Ovary (tissue), 10 donors: ENCODE measurements at places on chromosomes 1 and 21.

DNA sequence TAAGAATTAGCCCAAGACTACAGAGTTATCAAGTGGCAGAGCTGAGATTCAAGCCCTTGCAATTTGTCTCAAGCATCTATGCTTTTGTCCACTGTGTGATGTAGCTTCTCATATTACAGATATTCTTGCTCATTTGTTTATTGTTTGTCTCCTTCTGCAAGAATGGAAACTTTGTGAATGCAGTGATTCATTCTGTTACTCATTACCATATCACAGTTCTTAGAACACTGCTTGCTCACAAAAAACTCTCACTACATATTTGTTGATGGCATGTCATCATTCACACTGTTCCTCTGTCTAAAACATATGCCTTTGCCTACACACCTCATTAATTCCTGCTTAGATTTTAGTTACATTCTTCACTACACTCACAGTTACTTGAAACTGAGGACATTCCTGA is 1198.9 kb downstream of the PLA2G4A start:
- DNase-seq, result no peak

GRCh38 chr1:205492774-205493173 is 11.7 kb upstream of the CDK18 start:
- DNase-seq, result no peak

- no peak for DNase-seq
Measured at GRCh38 chr1:187665483-187665882, 836.7 kb downstream of the PLA2G4A start.

- DNase-seq, result no peak
Measured at GRCh38 chr1:2596530-2597333, 10.2 kb downstream of the PRXL2B start.

GRCh38 chr1:84171481-84171880 is 27.4 kb downstream of the PRKACB start:
- DNase-seq, result no peak

DNA sequence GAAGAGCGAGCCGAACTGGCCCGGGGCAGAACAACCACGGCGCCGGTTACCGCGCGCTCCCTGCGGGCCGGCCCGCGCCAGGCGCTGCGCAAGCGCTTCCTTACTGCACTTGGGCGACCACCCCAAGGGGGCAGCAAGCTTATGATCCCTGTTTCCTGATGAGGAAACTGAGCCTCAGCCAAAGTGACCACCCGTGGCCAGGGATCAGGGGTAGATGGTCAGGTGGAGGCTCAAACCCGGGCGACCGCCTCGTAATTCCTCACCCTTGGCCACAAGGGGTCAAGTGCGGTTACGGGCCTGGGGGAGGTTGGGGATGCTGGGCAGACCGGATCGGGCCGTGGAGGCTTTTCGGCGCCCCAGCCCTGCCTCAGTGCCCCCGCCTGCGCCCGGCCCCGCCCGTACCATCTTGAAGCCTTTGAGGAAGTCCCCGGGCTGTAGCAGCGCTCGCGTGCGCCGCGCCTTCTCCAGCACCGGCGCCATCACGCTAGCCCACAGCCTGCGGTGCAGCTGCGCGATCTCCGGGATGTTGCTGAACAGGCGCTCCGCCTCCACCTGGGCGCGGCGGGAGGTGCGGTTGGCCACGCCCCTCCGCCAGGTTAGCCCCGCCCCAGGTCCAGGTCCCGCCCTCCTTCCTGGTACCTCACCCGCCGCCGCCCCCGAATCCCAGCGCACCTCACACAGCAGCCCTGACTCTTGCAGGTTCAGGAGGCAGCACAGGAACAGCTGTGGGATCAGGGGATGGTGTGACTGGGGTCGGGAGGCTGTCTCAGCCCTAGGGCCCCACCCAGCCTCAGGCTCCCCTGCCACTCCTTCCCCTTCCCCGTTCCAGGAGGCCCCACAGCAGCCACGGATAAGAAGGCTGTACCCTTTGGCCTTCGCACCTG is 5.4 kb upstream of the TNFRSF25 start:
- no peak for DNase-seq

- DNase-seq, result no peak
Measured at GRCh38 chr1:229440851-229441537, 7.1 kb upstream of the ACTA1 start.

GRCh38 chr1:232667094-232667777 is 37.3 kb upstream of the SIPA1L2 start:
- DNase-seq, result no peak

- no peak for DNase-seq
Measured at GRCh38 chr1:29113413-29114117, 10.1 kb downstream of the TMEM200B start.

GRCh38 chr1:203450479-203451149 is 25.0 kb upstream of the PRELP start:
- no peak for DNase-seq

GRCh38 chr1:155969377-155969791 is 9.0 kb downstream of the ARHGEF2 start:
- no peak for DNase-seq

GRCh38 chr1:159933347-159933746 is 8.0 kb upstream of the TAGLN2 start:
- no peak for DNase-seq

DNA sequence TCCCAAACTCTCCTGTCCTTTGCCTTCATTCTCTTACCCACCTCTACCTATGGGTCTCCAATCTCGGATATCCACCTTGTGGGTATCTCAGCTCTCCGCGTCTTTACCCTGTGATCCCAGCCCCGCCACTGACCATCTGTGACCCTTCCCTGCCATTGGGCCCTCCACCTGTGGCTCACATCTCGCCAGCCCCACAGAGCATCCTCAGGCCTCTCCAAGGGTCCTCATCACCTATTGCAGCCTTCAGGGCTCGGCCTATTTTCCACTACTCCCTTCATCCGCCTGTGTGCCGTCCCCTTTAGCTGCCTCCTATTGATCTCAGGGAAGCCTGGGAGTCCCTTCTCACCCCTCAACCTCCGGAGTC is 11.1 kb downstream of the BCAN start:
- DNase-seq, result no peak

DNA sequence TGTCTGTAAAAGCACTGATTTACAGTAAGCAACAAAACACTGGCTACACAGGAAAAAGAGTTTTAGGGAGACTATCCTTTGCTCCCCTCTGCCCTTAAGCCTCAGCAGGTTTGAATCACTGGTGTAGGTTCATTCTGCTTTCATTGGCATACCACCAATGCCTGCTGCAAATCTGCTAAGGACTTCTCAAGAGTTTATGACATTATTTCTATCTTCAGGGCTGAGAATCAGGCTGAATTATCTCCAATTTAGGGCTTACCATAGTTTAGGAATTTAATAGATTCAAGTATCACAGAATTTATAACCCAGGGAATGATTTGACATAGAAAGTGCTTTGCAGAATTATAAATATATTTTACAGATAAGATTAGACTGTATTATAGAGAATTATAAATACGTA is 6.7 kb upstream of the ZBTB18 start:
- DNase-seq, result no peak

DNA sequence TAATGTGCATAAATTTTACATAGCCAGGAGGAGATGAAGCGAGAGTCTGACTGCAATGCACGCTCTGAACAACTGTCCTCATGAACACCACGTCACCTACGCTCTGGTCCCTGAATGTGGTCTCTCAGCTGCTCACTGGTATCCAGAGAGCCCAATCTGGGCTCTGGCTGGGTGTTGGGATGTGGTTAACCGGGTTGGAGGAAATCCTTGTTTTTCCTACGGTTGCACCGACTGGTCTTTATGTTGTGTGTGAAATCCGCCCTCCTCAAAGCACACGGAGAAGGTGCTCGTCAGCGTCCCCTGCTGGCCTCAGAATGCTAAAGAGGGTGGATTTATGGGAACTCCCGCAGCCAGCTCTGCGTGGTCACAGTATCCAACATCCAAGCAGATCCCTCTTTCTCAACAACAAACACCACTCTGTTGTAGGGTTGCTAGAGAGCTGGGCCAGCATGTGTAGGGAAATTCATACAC is 51.8 kb upstream of the FAM89A start:
- DNase-seq, result no peak

- peak; percentile 65 for DNase-seq
Measured at GRCh38 chr1:227318853-227319607, 738 bp upstream of the CDC42BPA start.

- DNase-seq, result no peak
Measured at GRCh38 chr21:16363100-16363499, 633.3 kb downstream of the USP25 start.

DNA sequence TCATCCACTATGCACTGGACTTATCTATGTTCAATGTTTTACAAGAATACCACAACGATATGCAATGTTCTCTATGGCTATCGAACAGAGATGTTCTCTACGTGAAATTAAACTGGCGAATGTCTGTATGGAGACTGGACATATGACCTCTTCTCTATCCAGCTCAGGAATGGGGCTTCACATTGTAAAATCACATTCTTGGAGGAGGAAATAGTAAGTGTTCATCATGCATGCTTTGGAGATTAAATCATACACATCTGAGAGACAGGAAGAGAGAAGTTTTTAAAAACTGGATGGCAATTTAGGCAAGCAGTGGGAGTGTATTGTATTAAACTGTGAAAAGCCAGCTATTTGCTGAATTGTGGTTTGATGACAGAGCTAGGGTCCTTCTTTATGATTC is 47.9 kb upstream of the RGL1 start:
- no peak for DNase-seq

DNA sequence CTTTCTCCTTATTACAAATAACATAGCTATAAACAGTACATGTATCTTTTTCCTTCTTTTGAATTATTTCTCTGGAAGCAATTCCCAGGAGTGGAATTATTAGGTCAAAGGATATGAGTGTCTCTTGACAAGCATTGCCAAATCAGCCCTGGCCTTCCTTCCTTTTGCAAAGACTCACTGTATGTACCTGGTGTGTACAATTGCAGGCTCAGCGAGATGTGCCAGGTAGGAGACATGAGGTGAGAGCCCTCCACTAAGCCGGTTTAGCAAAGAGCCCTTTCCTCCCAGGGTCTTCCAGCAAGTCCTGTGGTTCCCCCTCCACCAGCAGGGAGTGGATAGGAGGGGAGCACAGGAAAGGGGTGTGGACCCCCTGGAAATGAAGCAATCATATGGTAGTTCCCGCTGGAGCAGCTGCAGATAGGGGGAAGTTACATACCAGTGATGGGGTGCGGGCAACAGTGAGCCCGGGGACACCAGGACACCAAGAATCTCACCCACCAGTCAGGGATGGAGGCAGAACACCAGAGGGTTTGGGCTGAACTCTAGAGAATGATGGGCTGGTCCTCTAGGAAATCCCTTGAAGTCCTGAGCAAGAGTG is 18.3 kb downstream of the RCSD1 start:
- DNase-seq, result no peak

DNA sequence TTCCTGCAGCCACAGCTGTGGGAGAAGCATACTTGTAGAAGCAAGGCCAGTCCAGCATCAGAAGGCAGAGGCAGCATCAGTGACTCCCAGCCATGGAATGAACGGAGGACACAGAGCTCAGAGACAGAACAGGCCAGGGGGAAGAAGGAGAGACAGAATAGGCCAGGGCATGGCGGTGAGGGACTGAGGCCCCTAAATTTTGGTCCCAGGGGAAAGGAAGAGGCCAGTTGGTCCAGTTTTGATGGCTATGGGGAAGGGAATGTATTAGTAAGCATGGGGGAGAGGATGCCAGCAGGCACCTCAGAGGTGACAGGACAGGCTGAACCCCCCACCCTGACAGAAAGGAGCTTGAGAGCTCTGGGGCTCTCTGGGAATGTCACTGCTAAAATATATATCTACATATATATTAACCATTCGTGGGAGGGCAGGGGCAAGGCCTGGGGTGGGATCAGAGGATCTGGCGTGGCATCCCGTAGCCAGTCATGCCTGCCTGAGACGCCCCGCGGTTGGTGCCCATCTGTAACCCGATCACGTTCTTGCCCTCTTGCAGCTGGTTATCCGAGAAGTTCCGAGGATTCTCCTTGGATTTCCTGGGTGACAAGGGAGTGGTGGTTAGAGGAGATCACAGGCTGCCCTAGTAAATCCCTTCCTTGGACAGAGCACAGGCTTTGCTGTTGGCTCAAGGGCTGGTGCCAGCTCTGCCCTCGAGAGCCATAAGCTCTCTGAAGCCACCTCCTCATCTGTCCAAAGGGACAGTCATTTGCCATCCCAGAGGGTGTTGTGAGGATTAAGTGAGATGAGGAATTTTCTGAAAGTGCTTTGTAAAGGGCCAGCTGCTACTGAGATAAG is 6.7 kb downstream of the TAGLN2 start:
- DNase-seq, result no peak

GRCh38 chr1:61334718-61335589 is 252.6 kb downstream of the NFIA start:
- peak; percentile 43 for DNase-seq

- no peak for DNase-seq
Measured at GRCh38 chr1:67217417-67217816, 51.2 kb downstream of the IL23R start.

- DNase-seq, result no peak
Measured at GRCh38 chr21:43874085-43874805, 9.2 kb downstream of the AGPAT3 start.
